ENCODE measurements at places on chromosomes 2 and 18.

DNA sequence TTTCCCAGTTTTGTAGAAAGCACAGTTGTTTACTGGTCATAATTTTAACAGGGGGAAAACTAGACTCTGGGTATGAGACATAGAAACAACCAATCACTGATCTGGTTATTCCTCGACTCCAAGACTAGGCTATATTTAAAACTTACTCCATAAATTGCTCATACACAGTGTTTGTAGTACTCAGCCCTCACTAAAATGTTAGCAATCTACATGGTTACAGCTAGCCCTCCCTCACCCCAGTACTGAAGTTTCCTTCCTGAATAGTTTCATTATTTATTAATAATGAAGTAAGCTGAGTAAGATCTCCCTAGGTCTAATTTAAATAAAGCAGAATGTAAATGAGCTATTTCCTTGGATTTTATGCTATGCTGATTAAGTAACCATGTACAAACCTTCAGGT is 275.1 kb downstream of the CDH20 start:
- no peak for DNase-seq

- no peak for DNase-seq
Measured at GRCh38 chr2:9558948-9559381, 3.3 kb upstream of the ADAM17 start.

GRCh38 chr2:206031162-206031784 is 54.7 kb downstream of the INO80D start:
- no peak for DNase-seq

GRCh38 chr2:151096235-151096634 is 165.4 kb downstream of the RBM43 start:
- DNase-seq: no peak

GRCh38 chr2:229275506-229275905 is 4.4 kb upstream of the PID1 start:
- DNase-seq: no peak

DNA sequence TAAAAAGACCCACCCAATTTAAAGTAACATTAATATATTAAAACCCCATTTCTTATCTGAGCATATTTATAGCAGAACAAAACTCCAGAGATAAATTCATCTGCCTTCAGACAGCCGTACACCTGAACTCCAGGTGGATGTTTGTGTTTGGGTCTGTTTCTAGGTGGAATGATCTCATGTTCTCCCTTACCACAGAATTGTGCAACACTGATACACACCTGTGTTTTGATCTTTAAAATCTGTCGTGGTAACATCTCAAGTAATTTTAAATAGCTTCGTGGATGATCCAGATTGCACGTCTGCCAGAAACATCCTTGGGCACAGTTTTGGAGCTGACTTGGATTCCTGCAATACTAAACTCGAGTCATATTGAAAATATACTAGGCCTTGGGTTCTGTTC is 207.5 kb upstream of the FOSL2 start:
- DNase-seq: no peak

DNA sequence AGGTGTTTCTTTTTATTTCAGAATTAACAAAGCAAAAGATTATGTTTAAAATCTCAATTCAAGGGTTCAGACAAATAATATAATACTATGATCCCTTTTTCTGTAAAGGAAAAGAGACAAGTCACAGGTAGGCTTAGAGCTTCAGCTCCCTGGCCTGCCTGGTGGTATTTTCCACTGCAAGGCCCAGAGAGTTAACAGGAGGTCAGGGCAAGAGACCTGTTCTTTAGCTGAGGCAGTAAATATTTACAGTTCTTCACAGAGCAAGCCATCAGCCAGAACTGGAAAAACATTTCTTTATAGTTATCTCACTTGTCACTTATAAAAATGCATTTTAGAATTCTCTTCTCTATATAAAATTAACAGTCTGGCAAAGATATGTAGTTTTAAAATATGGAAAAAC is 70.1 kb downstream of the EPG5 start:
- DNase-seq: no peak

- DNase-seq: no peak
Measured at GRCh38 chr18:34322365-34323289, 97.9 kb upstream of the NOL4 start.

- no peak for DNase-seq
Measured at GRCh38 chr2:83991992-83992391, 467.1 kb downstream of the SUCLG1 start.

DNA sequence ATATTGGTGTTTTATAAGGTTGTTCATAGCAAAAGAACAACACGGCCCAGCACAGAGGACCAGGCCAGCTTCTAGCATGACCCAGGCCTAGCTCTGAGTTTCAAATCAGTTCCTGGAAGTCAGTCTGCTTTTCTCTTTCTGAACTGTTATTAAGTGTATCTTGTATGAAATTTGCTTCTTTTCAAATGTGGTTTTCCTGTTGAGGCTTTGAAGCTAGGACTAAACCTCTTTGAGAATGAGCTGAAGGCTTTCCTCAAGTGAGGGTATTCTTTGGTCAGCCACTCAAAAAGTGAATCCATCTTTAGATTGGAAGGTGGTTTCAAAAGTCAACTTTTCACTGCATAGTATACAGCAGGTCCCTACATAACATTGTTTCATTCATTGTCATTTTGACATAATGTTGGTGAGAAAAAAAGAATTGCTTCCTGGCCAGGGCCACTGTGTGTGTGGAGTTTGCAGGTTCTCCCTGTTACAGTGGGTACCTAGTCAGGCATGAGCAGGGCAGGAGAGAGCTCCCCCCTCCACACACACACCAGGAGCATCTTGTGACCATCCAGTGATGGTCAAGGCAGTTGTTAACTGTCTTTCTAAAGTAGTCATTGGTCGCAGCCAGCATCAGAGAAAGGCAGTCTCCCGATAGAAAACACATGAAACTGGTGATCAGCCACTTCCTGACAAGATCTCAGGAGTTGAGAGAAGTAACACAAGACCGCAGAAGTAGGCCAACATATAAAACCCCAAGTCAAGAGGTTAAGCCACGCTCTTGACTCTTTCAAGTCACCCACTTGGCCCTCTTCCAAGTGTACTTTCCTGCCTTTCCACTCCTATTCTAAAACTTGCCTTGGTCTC is 6.7 kb upstream of the ACAA2 start:
- no peak for DNase-seq

DNA sequence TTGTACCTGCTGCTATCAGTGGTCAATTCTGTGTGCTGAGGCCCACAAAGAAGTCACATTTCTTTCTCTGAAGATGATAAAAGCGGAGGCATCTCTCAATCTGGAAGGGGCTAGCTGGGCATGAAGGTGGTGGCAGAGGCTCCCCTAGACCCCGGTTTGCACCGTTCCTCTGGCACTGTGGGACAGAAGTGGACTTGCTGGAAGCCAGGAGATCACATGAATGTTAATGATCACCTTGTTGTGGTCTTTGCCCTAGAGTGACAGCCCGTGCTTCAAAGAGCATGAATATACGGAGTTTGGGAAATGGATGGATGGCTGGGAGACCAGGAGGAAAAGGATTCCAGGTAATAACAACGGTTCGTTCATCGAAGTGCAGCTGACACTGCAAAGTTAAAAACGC is 20.2 kb downstream of the ALLC start:
- DNase-seq: no peak

- no peak for DNase-seq
Measured at GRCh38 chr2:38733300-38733971, 17.7 kb downstream of the SRSF7 start.

GRCh38 chr2:168029071-168029470 is 218.3 kb downstream of the STK39 start:
- DNase-seq: no peak

- DNase-seq: peak; percentile 67
Measured at GRCh38 chr2:100610381-100610831, 47.6 kb downstream of the PDCL3 start.

GRCh38 chr2:114499101-114499500 is 56.7 kb downstream of the DPP10 start:
- no peak for DNase-seq

Data from stimulated activated CD8-positive, alpha-beta memory T cell treated with anti-CD3 and anti-CD28 coated beads, Interleukin-7, amount 100 ng/mL, for 1 hour (primary cell).